ENCODE measurements at places on chromosomes 5 and 9.

GRCh38 chr9:107948086-107948485, 458.5 kb upstream of the KLF4 start:
- no peak for DNase-seq

GRCh38 chr9:88891040-88891439, 100.2 kb upstream of the S1PR3 start:
- DNase-seq: no peak

DNA sequence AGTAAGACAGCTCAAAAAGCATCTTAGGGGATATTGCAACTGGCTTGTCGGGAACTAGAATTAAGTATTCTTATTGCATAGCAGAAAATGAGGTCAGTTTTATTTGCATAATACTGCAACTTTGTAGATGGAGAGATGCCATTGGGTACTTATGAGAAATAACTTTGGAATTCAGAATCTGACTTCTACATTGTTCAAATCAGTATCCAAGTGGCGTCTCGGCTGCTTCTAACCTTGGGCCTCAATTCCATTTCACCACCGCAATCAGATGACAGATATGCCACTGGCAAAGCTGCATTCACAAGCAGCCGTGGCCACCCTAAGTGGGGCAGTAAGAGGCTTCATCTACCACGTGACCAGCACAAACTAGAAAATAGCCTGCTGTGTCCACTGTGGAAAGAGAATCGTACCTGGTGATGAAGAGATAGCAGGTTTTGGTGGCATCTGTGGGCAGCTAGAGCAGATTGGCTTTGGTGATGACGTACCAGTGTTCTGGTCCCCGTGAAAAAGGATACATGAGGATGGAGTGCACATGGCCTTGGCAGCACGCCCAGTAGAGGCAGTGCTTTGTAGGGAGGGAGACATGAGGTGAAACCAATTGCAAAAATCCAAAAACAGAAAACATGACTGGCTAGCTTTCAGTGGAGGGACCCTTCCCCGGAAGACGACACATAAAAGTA, 116.6 kb downstream of the KLHL3 start:
- DNase-seq: no peak

DNA sequence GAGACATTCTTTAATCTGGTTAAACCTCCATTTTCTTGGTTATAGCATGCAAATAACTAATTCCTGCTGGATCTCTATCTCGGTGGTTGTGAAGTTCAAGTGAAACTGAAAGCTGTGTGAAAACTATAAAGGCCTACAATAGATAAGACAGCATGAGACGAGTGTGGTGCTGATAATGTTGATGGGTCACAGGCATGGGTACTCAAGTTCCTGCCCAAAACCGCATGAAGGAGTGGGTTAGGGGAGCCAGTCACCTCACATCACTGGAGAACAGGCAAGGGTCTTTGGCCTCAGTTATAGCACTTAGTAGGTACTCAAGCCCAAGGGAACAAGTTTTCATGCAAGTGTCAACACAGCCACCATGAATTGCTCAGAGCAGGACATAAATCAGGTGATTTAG, 16.7 kb downstream of the HMHB1 start:
- DNase-seq: no peak
